ENCODE measurements at places on chromosomes 7 and 10. TPM values are rescaled to one million over a fixed set of nuclear protein-coding genes. Genes with fewer than 3 reads are reported as not detected.

- no peak for DNase-seq
Observed at GRCh38 chr10:96222441-96222840, 48.9 kb downstream of the BLNK start.

DNA sequence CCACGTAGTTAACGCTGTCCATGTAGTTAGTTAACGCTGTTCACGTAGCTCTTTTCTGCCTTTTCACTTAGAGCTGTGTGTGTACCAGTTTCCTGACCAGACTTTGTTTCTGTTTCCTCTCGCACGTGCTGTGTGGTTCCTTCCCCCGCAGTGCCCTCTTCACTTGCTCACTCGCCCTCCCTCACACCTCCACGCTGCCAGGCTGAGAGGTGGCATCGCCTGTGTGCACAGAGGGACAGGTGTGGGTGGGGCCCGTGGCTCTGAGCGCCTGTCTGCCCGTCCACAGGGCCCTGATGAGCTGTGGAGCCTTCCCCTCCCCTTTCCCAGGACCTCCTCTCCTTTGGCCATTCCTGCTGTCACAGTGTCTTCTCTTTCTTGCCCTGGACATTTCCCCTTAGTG, 30.6 kb downstream of the WDR37 start:
- DNase-seq: no peak

DNA sequence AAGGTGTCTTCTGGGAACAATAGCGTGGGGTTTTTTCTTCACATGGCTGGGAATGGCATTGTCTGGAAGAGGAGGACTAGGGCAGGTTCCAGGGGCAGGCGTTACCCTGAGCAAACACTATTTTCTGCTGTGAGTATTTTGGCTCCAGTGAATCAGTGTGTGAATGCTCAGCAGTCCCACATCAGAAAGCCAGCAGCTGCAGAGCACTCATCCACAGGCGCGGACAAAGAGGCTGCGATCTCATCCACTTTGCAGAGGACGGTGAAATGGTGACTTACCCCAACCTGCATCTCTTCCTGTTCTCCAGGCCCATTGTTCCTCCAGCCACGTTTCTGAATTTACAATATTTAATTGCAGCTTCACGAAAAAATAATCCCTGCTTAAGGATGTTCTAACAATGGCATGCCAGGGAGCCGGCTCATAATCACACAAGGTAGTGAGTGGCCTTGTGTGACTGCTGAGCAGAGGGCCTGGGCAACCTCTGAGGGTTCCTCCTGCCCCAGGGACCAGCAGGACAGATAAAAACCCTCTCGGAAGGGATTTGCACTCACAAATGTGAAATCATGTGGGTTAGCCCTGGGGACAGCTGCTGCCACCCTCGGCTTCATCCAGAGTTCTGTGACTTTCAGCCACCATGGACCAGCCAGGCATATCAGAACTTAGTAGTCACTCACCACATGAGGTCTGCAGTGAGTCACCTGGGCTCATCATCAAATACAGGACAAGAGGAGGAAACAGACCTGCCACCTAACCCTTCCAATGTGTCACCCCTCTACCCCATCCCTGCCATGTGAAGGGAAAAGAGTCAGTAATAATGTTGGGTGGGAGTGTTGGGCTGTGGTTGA, 65.0 kb upstream of the EN2 start:
- DNase-seq: no peak

GRCh38 chr7:4017785-4018184, 664.3 kb upstream of the FOXK1 start:
- no peak for DNase-seq

The RRP12 gene
- total RNA-seq: 66.8 TPM

The ADAM8 gene
- 2.5 TPM for total RNA-seq
